ENCODE measurements at places on chromosomes 3 and 15. TPM values are rescaled to one million over a fixed set of nuclear protein-coding genes. Genes with fewer than 3 reads are reported as not detected.

DNA sequence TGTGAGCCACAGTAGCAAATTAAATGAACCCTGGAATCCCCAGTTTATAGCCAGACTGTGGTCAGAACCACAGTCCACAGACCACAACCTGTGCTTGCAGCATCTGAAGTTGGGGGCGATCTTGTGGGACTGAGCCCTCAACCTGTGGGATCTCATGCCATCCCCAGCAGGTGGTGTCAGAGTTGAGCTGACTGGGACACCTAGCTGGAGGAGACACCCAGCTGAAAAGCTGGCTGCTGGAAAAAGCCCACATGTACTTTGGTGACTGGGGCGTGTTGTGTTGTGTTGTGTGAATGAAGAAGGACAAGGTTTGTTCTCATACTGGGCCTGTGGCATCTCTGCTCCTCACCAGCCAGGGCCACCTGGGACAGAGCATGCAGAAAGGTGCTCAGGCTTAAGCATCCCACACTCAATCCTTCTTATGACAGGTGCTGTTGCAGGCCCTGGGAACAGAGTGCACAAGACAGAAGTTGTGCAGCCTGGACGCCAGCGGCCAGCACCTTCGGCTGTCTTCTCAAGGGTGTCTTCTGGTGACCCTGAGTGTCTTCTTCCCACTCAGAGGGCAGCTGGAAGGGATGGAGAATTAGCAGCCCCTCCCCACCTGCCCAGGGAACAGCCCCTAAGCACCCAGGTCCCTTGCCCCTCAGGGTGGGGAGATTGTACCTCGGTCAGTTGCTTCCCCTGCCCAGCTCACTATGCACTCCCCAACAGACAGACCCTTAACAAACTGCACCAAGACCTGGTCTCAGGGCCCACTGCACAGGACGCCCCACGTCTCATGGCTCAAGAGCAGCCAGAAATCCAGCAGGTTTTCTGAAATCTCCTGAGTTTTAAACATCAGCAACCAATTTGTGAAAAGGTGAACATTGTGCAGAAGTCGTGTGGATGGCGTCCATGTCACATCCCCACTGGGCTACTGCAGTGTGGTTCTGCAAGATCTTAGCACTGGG, 2.2 kb upstream of the UROC1 start:
- H3K36me3 ChIP-seq, result no peaks in the 10 kb centered on the region
- no peak for DNase-seq
- H3K27ac ChIP-seq, result no peak overlapping the region
- H3K4me3 ChIP-seq, result no peak overlapping the region
- H3K4me1 ChIP-seq, result no peaks in the 10 kb centered on the region

DNA sequence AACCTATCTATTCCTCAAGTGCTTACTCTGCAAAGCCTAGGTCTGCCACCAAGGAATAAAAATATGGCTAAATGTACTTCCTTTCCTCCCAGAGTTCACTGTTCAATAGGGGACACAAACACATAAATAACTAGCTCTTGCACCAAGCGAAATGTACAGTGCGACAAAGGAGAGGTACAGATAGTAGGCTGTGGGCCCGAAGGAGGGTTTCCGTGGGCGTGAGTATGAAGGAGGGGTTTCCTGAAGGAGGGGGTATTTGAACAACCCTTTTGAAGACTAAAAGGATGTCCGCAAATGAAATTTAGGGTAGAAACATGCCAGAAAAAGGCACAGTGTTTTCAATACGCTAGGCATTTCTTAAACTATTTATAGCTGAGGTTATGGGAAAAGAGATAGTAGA, 207.9 kb downstream of the LPP start:
- H3K27me3 ChIP-seq, result no peaks in the 10 kb centered on the region
- peak overlapping the region; percentile 80 for H3K27ac ChIP-seq
- H3K36me3 ChIP-seq, result peaks cover 4% of the 10 kb centered on the region
- H3K4me1 ChIP-seq, result peaks cover 35% of the 10 kb centered on the region

DNA sequence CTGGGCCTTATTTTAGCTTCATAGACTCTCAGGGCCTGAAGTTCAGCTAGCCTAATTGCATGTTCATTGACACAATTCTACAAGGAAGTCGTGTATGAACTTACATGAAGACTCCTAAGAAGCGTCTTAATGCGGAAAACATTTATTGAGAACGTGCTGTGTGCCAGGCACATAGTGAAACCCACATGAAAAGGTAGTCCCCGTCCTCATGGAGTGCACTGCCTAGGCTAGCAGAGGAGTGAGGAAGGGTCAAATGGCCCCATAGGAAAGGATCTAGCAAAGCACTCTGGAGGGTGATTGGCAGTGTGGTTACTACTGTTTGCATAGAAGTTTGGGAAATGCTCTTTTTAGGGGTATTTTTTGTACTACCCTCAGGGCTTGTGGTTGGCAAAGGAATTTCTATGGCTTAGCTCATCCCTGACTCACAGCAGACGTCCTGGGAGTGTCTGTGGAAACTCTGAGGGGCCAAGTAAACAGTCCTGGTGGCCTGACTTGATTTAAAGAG, 854 bp upstream of the NPTN start:
- no peaks in the 10 kb centered on the region for H3K36me3 ChIP-seq
- H3K4me3 ChIP-seq, result peak overlapping the region; percentile 82
- no peak for DNase-seq
- peak overlapping the region; percentile 97 for H3K27ac ChIP-seq
- H3K4me1 ChIP-seq, result peaks cover 29% of the 10 kb centered on the region

GRCh38 chr3:44045476-44046275, 196.0 kb upstream of the TOPAZ1 start:
- peaks cover 22% of the 10 kb centered on the region for H3K4me1 ChIP-seq
- H3K36me3 ChIP-seq, result no peaks in the 10 kb centered on the region
- H3K27me3 ChIP-seq, result no peaks in the 10 kb centered on the region
- DNase-seq, result no peak

GRCh38 chr3:178275311-178275710, 260.9 kb upstream of the KCNMB2 start:
- H3K27ac ChIP-seq, result no peak overlapping the region
- H3K27me3 ChIP-seq, result no peaks in the 10 kb centered on the region
- peaks cover 5% of the 10 kb centered on the region for H3K36me3 ChIP-seq
- no peak for DNase-seq
- peaks cover 7% of the 10 kb centered on the region for H3K4me1 ChIP-seq

- H3K4me3 ChIP-seq, result no peak overlapping the region
- H3K27me3 ChIP-seq, result no peaks in the 10 kb centered on the region
- H3K4me1 ChIP-seq, result no peaks in the 10 kb centered on the region
- DNase-seq, result no peak
Observed at GRCh38 chr15:72249142-72249810, 18.3 kb upstream of the PKM start.

DNA sequence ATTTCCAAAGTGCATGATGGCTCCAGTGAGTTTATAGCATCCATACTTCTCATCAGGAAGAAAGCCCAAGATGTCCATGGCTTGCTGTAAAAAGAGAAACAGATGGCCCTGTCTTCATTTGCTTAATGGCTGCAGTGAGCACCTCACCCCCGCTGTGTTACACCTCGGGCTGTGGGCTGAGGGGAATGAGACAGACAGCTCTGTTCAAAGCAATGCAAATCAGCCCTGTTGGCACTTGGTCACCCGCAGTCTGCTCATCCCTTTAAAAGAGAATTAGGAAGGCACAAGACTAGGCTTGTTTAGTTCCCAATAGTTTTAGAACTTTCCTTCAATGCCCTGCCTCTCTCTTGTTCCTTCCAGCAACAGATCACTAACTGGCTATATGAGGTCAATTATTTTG, 25.2 kb downstream of the MYH15 start:
- peaks cover 13% of the 10 kb centered on the region for H3K4me1 ChIP-seq
- no peak overlapping the region for H3K27ac ChIP-seq
- DNase-seq, result no peak
- no peaks in the 10 kb centered on the region for H3K36me3 ChIP-seq
- no peak overlapping the region for H3K4me3 ChIP-seq
- H3K27me3 ChIP-seq, result no peaks in the 10 kb centered on the region

DNA sequence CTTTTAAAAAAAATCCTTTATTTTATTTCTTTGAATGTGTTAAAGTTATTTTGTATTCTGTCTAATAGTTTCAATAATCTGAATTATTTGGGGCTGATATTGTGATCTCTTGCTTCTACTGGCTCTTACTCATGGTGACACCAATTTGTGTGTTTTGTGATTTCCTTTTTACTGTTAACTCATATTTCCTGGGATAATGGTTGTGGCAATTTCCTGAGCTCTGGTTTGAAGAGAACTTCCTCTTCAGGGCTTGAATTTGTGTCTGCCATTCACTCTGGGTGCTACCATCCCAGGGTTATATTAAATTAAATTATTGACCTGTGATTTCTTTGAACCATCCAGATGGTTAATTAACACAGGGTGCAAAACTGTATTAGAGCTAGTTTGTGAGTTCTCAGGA, 60.4 kb upstream of the RNF7 start:
- H3K27ac ChIP-seq, result no peak overlapping the region
- H3K4me1 ChIP-seq, result peaks cover 5% of the 10 kb centered on the region

GRCh38 chr3:1057436-1057835, 35.4 kb upstream of the CNTN6 start:
- DNase-seq, result no peak
- H3K36me3 ChIP-seq, result no peaks in the 10 kb centered on the region
- H3K27me3 ChIP-seq, result peaks cover 41% of the 10 kb centered on the region
- no peak overlapping the region for H3K27ac ChIP-seq

The MAPK6 gene
- total RNA-seq, result 91.7 TPM

DNA sequence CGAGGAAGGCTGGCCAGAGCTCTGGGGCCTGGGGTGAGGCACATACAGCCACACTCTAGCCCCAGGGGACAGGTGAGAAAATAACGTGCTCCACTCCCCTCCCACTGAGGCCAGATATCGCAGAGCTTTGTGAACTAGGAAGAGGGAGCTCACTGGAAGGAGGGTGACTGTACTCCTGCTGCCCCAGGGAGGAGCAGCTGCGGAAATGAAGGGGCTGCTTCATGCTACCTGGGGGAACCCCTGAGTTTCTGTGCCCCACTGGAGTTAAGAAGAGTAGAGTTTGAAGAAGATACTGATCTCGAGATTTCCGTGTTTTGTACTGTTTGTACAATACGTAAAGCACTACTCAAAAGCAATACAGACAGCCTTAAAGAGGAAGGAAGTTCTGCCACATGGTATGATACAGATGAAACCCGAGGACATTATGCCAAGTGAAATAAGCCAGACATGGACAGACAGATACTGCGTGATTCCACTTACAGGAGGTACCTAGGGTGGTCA, 44.6 kb downstream of the CMTM6 start:
- DNase-seq, result no peak
- H3K36me3 ChIP-seq, result peaks cover 9% of the 10 kb centered on the region
- peaks cover 29% of the 10 kb centered on the region for H3K4me1 ChIP-seq
- H3K4me3 ChIP-seq, result no peak overlapping the region
- peak overlapping the region; percentile 53 for H3K27ac ChIP-seq

The SERPINI2 gene
- total RNA-seq, result 1.8 TPM

- no peaks in the 10 kb centered on the region for H3K27me3 ChIP-seq
- no peak overlapping the region for H3K27ac ChIP-seq
- peaks cover 5% of the 10 kb centered on the region for H3K4me1 ChIP-seq
- H3K36me3 ChIP-seq, result peaks cover 2% of the 10 kb centered on the region
Observed at GRCh38 chr15:50675535-50676144, 11.0 kb downstream of the TRPM7 start.

The SYNPR gene
- 13.3 TPM for total RNA-seq

The LRRN1 gene
- 208 TPM for total RNA-seq

- no peak overlapping the region for H3K4me3 ChIP-seq
- no peaks in the 10 kb centered on the region for H3K36me3 ChIP-seq
- no peak for DNase-seq
- no peaks in the 10 kb centered on the region for H3K4me1 ChIP-seq
- no peaks in the 10 kb centered on the region for H3K27me3 ChIP-seq
Observed at GRCh38 chr15:72592676-72593075, 61.8 kb upstream of the GOLGA6B start.

The NANOGP8 gene
- 0.36 TPM for total RNA-seq

DNA sequence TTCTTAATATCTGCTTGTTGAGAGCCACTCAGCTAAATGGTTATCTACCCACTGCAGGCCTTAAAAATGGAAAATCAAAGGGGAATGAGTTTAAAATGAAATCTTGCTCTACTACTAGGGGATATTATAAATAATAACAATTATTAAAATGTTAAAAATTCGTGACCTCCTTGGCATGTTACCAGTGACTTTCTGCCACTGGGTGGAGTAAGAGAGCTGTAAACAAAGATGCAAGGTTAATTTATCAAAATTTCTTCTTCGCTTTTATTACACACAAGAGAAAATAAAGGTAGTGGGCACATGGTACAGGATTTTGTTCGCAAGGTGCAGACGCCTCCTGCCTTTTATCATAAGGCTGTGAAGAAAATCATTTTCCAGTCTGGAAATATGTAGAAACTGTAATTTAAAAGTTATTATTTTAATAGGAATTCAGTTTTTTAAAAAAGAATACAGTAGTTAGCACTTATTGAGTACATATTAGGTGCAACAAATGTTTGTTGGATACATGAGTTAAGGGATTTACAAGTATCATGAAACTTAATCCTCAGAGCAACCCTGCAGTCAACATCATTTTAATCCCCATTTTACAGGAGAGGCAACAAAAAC, 272.6 kb downstream of the SUCLG2 start:
- H3K4me1 ChIP-seq, result no peaks in the 10 kb centered on the region
- DNase-seq, result no peak
- no peak overlapping the region for H3K27ac ChIP-seq
- H3K36me3 ChIP-seq, result peaks cover 2% of the 10 kb centered on the region
- H3K4me3 ChIP-seq, result no peak overlapping the region

The GOLGA6D gene
- 0.13 TPM for total RNA-seq

The CAND2 gene
- total RNA-seq, result 7.9 TPM

The MAP6D1 gene
- total RNA-seq, result 2.4 TPM

The FEZF2 gene
- not detected for total RNA-seq

DNA sequence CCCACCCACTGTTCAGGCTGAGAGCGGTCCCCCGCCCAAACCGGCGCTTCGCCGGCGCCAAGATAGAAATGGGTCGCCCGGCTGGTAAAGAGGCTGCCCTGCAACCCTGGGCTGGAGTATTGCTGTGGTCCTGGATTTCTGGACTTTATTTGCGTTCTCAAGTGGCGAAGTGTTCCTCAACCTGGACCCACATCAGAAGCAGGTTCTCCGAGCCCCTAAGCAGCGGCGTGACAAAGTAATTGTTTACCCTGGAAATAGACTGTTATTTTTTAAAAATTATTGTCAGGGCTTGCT, 481 bp upstream of the DYNC1LI1 start:
- H3K36me3 ChIP-seq, result peaks cover 1% of the 10 kb centered on the region
- H3K27me3 ChIP-seq, result no peaks in the 10 kb centered on the region
- no peak for DNase-seq
- peak overlapping the region; percentile 94 for H3K27ac ChIP-seq

- H3K27me3 ChIP-seq, result no peaks in the 10 kb centered on the region
- H3K36me3 ChIP-seq, result no peaks in the 10 kb centered on the region
- no peak for DNase-seq
- peaks cover 84% of the 10 kb centered on the region for H3K4me1 ChIP-seq
Observed at GRCh38 chr3:172918165-172918564, 167.6 kb downstream of the ECT2 start.

- DNase-seq, result no peak
Observed at GRCh38 chr15:99605490-99605931, 39.7 kb downstream of the MEF2A start.

The WDR93 gene
- 1.3 TPM for total RNA-seq

DNA sequence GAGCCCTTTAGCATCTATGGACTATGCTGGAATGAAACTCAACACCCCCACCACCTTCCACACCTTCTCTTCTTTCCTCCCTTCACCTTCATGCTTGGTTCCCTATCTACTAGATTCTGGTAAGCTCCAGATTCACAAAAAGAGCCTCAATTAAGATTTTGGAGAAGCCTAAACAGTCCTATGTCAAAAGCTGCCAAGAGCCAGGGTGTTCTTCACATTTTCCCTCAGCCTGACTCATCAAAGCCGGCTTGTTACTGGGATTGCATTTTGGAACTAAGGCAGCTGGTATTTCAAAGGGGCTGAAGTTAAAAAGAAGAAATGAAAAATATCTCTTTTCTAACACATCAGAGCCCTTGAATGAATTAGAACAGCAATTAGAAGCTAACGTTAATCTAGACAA, 247.7 kb downstream of the MYRIP start:
- H3K36me3 ChIP-seq, result no peaks in the 10 kb centered on the region
- no peak overlapping the region for H3K27ac ChIP-seq
- no peak for DNase-seq
- H3K27me3 ChIP-seq, result no peaks in the 10 kb centered on the region
- H3K4me3 ChIP-seq, result no peak overlapping the region
